Type B pancreatic cell (in vitro differentiated cells): ENCODE measurements at places on chromosomes 7 and 10. TPM values are rescaled to one million over a fixed set of nuclear protein-coding genes. Genes with fewer than 3 reads are reported as not detected.

IL6 gene
- total RNA-seq: 1.8 TPM in 1 of 2 replicates, not detected in the other

EPHA1 gene
- 18.0 and 40.1 TPM in 2 replicates for total RNA-seq

ARL3 gene
- 12.2 and 15.8 TPM in 2 replicates for total RNA-seq

GHRHR gene
- not detected in 2 replicates for total RNA-seq

NAMPT gene
- total RNA-seq: 60.0 and 80.6 TPM in 2 replicates

CPN1 gene
- total RNA-seq: 0.52 TPM in 1 of 2 replicates, not detected in the other

ACSM6 gene
- not detected in 2 replicates for total RNA-seq

C7orf33 gene
- not detected in 2 replicates for total RNA-seq

GPR26 gene
- 0.14 and 1.8 TPM in 2 replicates for total RNA-seq

NEUROD6 gene
- total RNA-seq: not detected in 2 replicates

INTS15 gene
- total RNA-seq: 35.8 and 44.1 TPM in 2 replicates

MYH16 gene
- not detected in 2 replicates for total RNA-seq

CUBN gene
- 1.0 and 2.2 TPM in 2 replicates for total RNA-seq

ARHGAP22 gene
- total RNA-seq: 4.1 and 5.1 TPM in 2 replicates

MSS51 gene
- total RNA-seq: 1.8 and 2.8 TPM in 2 replicates

FAM131B gene
- total RNA-seq: 2.1 and 6.5 TPM in 2 replicates

TMEM213 gene
- not detected in 2 replicates for total RNA-seq

STEAP4 gene
- 1.2 and 1.6 TPM in 2 replicates for total RNA-seq

CACNB2 gene
- 4.9 and 7.6 TPM in 2 replicates for total RNA-seq

MYO1G gene
- total RNA-seq: 0.52 and 0.53 TPM in 2 replicates

GIMAP2 gene
- not detected in 2 replicates for total RNA-seq

SAP25 gene
- total RNA-seq: 3.1 and 5.6 TPM in 2 replicates

AKR1D1 gene
- 0.57 TPM in 1 of 2 replicates, not detected in the other for total RNA-seq

ANXA11 gene
- total RNA-seq: 122 and 248 TPM in 2 replicates

SFTPA1 gene
- total RNA-seq: 0.22 and 5.9 TPM in 2 replicates

CPA2 gene
- total RNA-seq: 16.3 and 19.8 TPM in 2 replicates

ASZ1 gene
- total RNA-seq: not detected in 2 replicates

CLCN1 gene
- 0.12 and 0.22 TPM in 2 replicates for total RNA-seq

TCERG1L gene
- total RNA-seq: 2.7 and 4.2 TPM in 2 replicates

POLR2J2 gene
- 6.8 and 9.4 TPM in 2 replicates for total RNA-seq

CNPY1 gene
- not detected in 2 replicates for total RNA-seq

PNLIP gene
- total RNA-seq: not detected in 2 replicates

HOXA6 gene
- total RNA-seq: 4.2 and 10.9 TPM in 2 replicates

VWDE gene
- total RNA-seq: 1.0 and 2.1 TPM in 2 replicates

FEZF1 gene
- 0.67 TPM in 1 of 2 replicates, not detected in the other for total RNA-seq

GBX1 gene
- total RNA-seq: 0.26 and 0.41 TPM in 2 replicates

H2BK1 gene
- not detected in 2 replicates for total RNA-seq

HTRA1 gene
- total RNA-seq: 12.9 and 32.6 TPM in 2 replicates

ELFN1 gene
- total RNA-seq: 5.7 and 5.8 TPM in 2 replicates

CYP26C1 gene
- not detected in 2 replicates for total RNA-seq

AP3M1 gene
- 41.9 and 48.0 TPM in 2 replicates for total RNA-seq

TUBAL3 gene
- 0.19 and 0.40 TPM in 2 replicates for total RNA-seq

SCIN gene
- 3.4 and 3.9 TPM in 2 replicates for total RNA-seq

CWF19L1 gene
- 18.4 and 25.1 TPM in 2 replicates for total RNA-seq

CALHM1 gene
- total RNA-seq: 0.17 TPM in 1 of 2 replicates, not detected in the other

EMX2 gene
- 24.7 and 29.9 TPM in 2 replicates for total RNA-seq
